ENCODE measurements at places on chromosomes 2 and 18.

DNA sequence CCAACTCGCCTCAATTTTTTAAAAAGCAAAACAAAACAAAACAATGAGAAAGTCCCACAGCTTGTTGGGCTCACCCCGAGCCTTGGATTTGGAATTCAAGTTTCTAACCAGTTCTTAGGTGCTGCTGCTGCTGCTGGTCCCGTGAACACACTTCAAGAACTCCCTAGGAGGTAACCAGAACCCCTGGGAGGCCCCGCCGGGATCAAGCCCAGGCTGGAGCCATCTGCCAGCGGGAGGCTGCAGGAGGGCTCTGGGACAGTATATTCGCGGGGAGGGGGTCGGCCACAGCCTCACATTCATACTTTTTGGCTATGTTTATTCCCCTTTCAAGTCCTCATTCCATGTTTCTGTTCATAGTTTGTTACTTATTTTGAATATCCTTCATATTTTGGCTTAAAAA is 223.4 kb downstream of the TFCP2L1 start:
- DNase-seq: no peak

DNA sequence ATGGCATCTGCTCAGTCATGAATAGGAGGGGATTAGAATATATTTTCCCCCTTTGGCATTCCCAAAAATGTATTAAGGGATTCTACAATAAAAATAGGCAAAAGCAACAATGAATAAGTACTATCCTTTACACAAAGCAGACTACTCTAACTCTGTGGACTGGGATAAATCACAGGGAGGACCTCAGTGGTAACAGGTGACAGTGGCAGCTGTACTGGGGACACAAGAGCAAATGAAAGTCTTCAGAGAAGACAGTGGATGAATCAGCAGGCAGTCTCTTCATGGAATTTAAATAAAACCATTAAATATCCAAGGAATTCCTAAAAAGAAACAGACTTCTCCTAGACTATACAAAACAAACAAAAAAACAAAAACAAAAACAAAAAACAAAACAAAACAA is 4.8 kb downstream of the CDH7 start:
- no peak for DNase-seq

GRCh38 chr18:8151181-8151580 is 458.1 kb upstream of the RAB12 start:
- DNase-seq: no peak

GRCh38 chr2:135798762-135799161 is 38.2 kb downstream of the LCT start:
- DNase-seq: no peak

- no peak for DNase-seq
Observed at GRCh38 chr2:129771418-129772189, 207.9 kb upstream of the RAB6C start.

DNA sequence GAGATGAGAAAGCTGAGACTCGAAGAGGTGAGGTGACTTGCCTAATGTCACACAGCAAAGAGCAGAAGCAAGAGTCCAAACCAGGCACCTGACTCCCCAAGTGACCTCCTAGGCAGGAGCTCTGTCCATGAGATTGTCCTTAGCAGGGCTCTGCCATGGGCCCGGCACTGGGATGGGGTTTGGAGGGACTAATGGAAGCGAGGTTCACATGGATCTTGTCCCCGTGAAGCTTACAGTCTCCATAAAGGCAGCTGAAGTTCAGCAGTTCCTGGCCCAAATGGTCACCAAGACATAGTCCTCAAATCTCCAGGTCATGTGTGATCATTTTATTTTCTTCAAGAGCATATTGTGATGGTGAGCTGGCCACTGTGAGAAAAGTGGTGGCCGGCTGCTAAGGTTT is 57.0 kb upstream of the AFF3 start:
- DNase-seq: no peak

GRCh38 chr2:78486565-78486964 is 538.9 kb upstream of the REG3G start:
- DNase-seq: no peak
